ENCODE measurements at places on chromosomes 3 and 15. TPM values are rescaled to one million over a fixed set of nuclear protein-coding genes. Genes with fewer than 3 reads are reported as not detected.

DNA sequence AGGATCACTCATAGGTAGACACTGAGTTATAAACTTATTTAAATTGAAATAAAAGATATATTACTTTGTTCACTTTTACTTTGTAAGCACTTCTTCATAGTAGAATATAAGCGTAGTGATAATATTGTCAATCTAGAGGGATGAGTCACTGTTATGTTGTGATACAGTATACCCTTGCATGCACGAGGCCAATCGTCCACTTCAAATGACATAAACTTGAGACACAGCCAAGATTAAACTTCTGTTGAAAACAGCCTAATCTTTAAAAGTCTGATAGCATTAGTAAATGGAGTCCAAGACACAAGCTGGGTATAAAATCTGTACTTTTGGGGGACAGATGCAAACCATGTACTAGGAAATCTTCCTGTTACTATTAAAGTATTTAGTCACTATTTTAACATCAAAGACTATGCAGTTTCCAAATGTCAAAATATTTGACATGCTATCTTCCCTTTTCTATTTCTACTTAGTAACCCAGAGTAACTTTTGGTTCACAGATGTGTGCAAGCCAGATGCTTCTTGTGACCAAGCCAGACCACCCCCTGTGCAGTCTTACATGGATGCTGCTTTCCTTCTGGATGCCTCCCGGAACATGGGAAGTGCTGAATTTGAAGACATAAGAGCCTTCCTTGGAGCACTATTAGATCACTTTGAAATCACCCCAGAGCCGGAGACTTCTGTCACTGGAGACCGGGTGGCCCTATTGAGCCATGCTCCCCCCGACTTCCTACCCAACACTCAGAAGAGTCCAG lies 85.3 kb downstream of the PIK3R4 start:
- H3K27me3 ChIP-seq, result no peaks in the 10 kb centered on the region
- no peak overlapping the region for H3K27ac ChIP-seq
- no peaks in the 10 kb centered on the region for H3K36me3 ChIP-seq
- no peak overlapping the region for H3K4me3 ChIP-seq

- H3K4me3 ChIP-seq, result peak overlapping the region; percentile 85
- H3K27ac ChIP-seq, result peak overlapping the region; percentile 82
- DNase-seq, result peak; percentile 19
- H3K4me1 ChIP-seq, result peaks cover 32% of the 10 kb centered on the region
- H3K36me3 ChIP-seq, result no peaks in the 10 kb centered on the region
Observed at GRCh38 chr3:129795186-129796010, 98.1 kb downstream of the TMCC1 start.

DNA sequence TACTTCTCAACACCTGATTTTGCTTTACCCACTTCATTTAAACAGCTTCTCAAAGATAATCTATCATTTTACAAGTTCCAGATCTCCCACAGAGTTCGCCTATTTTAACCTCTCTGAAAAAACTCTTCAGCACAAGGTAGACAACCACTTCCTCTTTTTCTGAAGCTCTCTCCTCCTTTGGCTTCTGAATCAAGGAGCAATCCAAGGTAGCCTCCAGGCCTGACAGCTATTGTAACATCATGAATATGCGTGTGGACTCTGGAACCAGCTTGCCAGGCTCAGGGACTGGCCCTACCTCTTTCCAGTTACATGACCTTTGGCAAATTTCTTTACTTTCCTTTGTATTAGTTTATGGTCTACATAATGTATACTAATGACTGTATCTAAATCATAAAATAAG lies 405.9 kb upstream of the ZNF385D start:
- H3K27me3 ChIP-seq, result no peaks in the 10 kb centered on the region
- no peaks in the 10 kb centered on the region for H3K4me1 ChIP-seq
- H3K4me3 ChIP-seq, result no peak overlapping the region
- H3K27ac ChIP-seq, result no peak overlapping the region
- DNase-seq, result no peak
- H3K36me3 ChIP-seq, result no peaks in the 10 kb centered on the region

DNA sequence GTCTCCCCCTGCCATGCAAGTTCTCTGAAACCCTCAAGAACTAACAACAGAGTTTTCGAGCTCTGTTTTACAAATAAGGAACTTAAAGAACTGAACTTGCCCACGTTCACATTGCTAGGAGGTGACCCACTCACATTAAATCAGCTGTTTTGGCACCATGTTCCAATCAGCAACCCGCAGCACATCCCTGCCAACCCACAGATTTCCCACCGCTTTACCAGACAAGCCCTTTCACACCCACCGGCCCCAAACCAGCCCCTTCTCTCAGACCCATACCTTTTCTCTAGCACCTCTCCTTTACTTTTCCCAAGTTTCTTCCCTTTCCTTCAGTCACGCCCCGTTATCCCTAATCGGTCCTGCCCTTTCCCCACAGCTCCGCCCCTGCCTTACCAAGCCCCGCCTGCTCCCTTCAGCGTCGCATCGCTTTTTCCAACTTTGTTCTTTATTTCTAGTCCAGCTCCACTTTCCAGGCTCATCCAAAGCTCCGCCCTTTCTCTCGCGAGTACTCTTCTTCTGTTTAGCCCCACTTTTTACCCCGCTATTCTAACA lies 804 bp upstream of the BRPF1 start:
- H3K4me3 ChIP-seq, result peak overlapping the region; percentile 33
- peaks cover 12% of the 10 kb centered on the region for H3K36me3 ChIP-seq
- H3K4me1 ChIP-seq, result peaks cover 16% of the 10 kb centered on the region

The CTSH gene
- polyA plus RNA-seq, result 9.0 TPM

GRCh38 chr15:75036212-75036616 lies 12.8 kb downstream of the PPCDC start:
- H3K4me3 ChIP-seq, result no peak overlapping the region
- H3K27ac ChIP-seq, result no peak overlapping the region
- no peaks in the 10 kb centered on the region for H3K27me3 ChIP-seq
- no peaks in the 10 kb centered on the region for H3K36me3 ChIP-seq

DNA sequence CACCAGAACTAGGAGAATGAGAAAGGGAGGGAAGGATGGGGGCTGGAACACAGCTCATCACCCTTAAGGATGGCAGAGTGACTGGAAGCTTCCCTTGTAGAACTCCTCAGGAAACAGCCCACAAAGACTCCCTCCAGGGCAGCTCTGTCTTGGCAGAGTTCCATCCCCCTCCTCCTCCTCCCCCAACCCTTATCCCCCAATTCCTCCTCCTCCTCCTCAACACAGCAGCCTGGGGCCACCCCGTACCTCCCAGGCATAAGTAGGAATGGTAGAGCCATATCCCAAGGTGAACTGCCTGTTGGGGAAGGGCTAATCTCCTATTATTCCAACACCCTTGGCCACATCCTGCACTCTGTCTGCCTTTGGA lies 38.8 kb downstream of the ADCY5 start:
- no peaks in the 10 kb centered on the region for H3K4me1 ChIP-seq
- H3K36me3 ChIP-seq, result no peaks in the 10 kb centered on the region
- no peak for DNase-seq
- no peak overlapping the region for H3K27ac ChIP-seq
- no peaks in the 10 kb centered on the region for H3K27me3 ChIP-seq
- no peak overlapping the region for H3K4me3 ChIP-seq

- peak; percentile 69 for DNase-seq
- no peaks in the 10 kb centered on the region for H3K36me3 ChIP-seq
Observed at GRCh38 chr3:97822359-97822775, 556 bp downstream of the CRYBG3 start.

DNA sequence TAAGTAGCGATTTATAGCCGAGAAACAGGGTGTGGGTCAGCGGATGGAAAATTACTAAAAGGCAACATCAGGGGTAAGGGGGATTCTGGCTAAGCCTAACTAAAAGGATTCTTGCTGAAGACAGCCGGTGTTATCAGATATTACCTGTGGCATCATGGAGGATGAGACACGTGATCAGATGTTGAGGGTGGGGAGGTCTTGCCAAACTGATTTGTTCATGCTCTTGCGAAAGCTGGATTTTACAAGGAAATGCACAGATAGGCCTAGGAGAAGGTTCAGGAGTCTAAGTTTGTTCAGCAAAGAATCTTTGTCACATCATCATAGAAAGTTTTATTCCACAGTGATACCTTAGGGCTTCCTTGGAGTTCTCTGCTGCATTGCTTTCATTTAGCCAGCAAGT lies 396.8 kb upstream of the TBL1XR1 start:
- peaks cover 26% of the 10 kb centered on the region for H3K4me1 ChIP-seq
- H3K4me3 ChIP-seq, result no peak overlapping the region
- no peaks in the 10 kb centered on the region for H3K36me3 ChIP-seq
- no peak overlapping the region for H3K27ac ChIP-seq
- no peak for DNase-seq

DNA sequence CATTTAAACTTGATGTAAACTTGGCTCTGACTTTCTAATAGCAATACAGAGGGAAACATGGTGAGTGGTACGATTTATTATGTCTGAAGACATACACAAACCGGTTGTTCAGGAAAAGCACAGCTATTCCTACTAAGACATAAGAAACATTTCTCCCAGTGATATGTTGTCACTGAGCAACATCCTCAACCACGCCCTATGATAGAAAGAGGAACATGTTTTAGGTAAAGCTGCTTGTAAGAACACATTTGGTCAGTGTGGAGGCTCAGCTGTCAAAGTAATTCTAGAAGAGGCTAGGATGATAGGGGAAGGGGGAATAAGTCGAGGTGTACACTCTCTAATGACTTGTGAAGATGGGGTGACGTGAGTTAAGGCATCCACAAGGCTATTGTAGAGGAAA lies 42.7 kb upstream of the B3GNT5 start:
- H3K27me3 ChIP-seq, result no peaks in the 10 kb centered on the region
- H3K4me3 ChIP-seq, result no peak overlapping the region
- no peaks in the 10 kb centered on the region for H3K36me3 ChIP-seq
- H3K4me1 ChIP-seq, result no peaks in the 10 kb centered on the region
- no peak overlapping the region for H3K27ac ChIP-seq

GRCh38 chr3:63979093-63979885 lies 44.0 kb downstream of the PSMD6 start:
- no peak overlapping the region for H3K4me3 ChIP-seq
- no peaks in the 10 kb centered on the region for H3K4me1 ChIP-seq
- DNase-seq, result no peak
- H3K27ac ChIP-seq, result no peak overlapping the region
- peaks cover 15% of the 10 kb centered on the region for H3K36me3 ChIP-seq
- H3K27me3 ChIP-seq, result no peaks in the 10 kb centered on the region

The CDHR4 gene
- 0.19 TPM for polyA plus RNA-seq

DNA sequence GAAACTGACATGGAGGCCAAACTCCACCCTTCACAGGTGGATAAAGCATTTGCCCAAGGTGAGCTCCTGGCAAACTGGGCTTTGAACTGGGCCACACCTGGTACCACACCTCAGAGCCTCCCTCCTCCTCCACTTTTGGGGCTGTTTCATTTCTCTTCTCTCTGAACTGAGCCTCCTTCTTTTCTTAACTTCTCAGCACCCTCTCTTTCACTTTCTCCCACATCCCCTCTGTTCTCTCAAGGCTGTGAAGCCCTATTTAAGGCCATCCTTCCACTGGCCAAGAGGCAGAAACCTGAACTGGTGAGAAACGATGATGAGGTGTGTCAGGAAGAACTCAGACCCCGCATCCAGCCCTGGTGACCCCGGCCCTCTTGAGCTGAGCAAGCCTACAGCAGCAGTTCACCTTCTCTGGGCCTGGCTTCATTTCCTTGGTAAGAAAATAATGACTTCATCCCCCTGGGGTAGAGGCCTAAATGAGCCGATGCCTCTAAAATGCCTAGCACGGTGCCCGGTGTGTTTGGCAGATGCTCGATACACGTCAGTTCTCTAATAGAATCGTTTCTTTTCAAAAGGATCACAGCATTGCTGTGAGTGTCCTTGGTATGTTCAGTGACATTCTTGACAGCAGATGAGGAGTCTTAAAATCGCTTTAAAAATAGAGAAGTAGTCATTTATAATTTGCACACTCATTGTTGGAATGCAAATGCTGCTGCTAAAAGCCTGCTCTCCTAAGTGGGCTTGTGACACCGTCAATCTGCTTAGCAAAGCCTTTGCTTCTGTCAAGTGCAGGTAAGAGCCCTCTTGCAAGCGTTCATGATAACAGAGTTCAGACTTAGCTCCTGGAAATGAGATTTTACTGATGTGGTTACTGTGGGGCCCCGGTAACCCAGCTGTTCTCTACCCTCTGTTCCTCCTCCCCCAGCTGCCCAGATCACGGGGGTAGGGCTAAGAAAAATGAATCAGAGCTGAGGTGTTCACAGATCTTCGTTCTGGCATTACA lies 97.7 kb upstream of the ATP2B2 start:
- no peaks in the 10 kb centered on the region for H3K36me3 ChIP-seq
- H3K4me1 ChIP-seq, result no peaks in the 10 kb centered on the region
- H3K27ac ChIP-seq, result no peak overlapping the region
- no peaks in the 10 kb centered on the region for H3K27me3 ChIP-seq
- DNase-seq, result no peak
- no peak overlapping the region for H3K4me3 ChIP-seq

The RARRES1 gene
- 1.2 TPM for polyA plus RNA-seq
